Fibroblast of skin of back (primary cell): ENCODE measurements at places on chromosomes 11 and 22.

DNA sequence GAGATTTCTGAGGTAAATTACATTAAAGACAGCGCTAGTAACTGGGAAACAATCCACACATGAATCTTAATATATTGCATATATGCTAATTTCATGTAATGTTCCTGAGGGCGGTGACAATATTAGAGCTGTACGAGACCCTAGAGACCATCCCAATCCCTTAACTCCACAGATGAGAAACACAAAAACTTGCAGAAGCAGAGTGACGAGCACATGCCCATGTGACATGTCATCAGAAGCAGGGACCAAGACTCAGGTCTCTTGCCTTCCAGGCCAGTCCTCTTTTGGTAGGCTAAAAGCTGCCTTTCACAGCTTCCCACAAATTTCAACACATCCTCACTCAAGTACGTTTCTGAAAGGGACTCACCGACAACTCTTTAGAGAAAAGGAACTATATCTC lies 11.8 kb downstream of the MAPK1 start:
- DNase-seq: no peak

DNA sequence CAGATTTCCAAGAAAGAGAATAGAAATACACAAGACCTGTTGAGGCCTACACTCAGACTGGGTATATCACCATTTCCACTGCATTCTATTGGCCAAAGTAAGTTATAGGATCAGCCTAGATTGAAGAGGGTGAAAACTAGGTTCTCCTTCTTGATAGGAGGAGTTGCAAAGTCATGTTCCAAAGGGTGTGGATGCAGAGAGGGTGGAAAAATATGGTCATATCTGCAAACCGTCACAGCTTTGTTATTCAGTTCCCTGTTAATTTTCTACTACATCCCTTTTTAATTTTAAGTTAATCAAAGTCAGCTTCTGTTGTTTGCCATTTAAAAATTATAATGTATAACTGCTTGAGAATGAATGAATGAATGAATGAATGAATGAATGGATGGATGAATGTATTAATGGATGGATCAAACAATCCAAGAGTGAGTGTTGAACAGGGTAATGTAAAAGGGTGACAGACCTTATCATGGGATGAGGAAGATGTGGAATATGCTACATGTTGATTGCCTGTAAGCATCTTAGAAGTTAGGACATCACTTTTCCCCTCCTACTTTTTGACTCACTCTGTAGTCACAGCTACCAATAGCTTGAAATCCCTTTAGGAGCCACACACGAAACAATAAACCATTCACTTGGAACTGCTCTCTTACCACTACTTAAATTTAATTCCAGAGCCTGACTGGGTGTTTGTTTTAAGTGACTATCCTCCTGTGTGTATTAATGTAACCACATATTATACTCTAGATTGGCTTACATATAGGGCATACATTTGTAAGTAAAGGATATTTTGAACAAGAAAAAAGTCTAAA lies 121.5 kb downstream of the CCDC34 start:
- peak; percentile 90 for DNase-seq

DNA sequence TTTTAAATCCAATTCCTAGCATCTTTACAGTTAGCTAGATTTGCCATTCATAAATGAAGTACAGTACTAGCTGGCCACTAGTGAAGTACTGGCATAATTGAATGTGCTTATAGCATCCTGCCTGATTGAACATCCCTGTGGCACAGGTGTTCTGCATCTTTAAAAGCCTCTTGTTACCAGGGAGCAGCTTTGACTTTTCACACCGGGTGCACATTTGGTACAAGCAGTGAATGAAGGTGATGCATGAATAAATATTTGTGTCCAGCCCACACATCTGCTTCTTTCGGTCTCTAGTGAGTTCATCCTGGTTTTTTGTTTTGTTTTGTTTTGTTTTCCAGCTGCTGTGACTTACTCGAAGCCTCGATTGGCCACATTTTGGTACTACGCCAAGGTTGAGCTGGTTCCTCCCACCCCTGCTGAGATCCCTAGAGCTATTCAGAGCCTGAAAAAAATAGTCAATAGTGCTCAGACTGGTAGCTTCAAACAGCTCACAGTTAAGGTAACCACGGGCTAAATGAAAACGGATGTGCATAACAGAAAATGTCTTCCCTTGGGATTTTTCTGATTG lies 5.3 kb downstream of the ATP5MG start:
- DNase-seq: peak; percentile 11

DNA sequence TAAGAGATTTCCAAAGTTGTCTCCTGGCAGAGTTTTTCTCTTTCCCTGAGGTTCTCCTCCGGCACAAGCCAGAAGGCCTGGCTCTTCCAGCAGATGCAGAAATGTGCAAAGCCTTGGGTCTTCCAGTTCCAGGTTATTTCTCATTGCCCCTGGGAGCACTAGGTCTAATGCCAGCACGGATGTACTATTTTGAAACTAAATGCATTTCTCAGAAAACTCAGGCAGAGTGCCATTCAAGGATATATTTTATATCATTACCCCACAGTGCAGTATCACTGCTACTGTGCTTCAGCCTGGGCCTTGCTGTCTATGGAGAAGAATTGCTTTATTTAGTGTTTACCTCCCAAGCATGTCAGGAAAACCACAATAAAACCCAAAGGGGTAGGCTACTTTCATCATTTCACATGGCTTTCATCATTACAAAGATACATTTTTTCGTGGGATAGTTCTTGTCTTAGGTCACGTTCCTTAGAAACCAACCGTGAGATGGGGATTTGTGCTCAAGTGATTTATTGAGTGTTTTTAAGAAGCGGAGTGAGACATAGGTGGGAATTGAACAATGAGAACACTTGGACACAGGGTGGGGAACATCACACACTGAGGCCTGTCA lies 22.4 kb upstream of the FZD4 start:
- no peak for DNase-seq

- peak; percentile 79 for DNase-seq
These were observed 883.5 kb downstream of the OPCML start for GRCh38 chr11:132648851-132649250.

DNA sequence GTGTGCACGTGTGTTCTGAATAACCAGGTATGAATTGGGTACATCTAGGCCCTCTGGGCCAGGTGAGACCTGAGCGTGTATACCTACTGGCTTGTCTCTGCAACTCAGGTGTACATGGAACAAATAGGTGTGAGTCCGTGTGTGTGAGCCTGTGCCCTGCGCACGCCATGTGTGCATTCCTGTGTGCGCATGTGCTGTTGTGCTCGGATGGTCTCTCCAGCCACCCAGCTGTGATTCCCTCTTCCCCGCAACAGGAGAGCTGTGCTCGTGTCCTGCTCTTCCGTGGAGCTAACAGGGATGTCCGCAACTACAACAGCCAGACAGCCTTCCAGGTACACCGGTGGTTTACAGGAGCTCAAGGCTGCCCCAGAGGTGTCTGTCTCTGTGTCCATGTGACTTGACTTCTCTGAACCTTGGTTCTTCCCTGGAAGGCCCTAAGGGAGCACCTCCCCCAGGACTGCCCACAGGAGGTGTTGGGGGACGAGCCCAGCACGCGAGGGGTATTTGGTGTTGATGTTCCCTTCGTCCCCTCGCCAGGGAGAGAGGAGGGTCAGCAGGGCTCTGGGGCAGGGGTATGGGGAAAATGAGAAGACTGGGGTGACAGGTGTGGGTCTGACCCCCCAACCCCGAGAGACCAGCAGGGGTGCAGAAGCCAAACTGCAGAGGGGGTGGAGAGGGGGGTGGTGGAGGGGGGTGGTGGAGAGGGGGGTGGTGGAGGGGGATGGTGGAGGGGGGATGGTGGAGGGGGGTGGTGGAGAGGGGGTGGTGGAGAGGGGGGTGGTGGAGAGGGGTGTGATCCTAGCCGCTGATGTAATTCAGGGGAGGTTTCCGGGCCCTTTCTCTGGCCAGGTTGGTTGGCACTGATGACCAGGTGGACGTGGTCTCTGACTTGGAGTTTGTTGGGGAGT lies 10.7 kb downstream of the SHANK3 start:
- DNase-seq: no peak

DNA sequence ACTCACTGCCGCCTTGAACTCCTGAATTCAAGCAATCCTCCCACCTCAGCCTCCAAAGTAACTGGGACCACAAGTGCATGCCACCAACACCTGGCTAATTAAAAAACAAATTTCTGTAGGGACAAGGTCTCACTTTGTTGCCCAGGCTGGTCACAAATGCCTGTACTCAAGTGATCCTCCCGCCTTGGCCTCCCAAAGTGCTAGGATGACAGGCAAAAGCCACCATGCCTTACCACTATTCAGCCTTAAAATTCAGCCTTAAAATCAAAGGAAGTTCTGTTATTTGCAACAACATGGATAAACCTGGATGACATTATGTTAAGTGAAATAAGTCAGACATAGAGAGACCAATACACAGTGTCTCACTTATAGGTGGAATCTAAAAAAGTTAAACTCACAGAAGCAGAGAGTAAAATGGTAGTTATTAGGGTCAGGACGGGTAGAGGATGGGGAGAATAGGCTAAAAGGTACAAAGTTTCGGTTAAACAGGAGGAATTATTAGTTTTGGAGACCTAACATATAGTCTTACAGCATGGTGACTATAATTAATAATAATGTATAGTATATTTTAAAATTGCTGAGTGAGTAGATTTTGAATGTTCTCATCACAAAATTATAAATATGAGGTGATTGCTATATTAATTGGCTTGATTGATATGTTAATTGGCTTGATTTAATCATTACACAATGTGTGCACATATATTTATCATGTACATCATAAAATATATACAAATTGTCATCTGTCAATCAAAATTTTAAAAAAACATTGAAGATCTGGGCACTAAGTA lies 6.2 kb upstream of the ZNF280A start:
- no peak for DNase-seq

DNA sequence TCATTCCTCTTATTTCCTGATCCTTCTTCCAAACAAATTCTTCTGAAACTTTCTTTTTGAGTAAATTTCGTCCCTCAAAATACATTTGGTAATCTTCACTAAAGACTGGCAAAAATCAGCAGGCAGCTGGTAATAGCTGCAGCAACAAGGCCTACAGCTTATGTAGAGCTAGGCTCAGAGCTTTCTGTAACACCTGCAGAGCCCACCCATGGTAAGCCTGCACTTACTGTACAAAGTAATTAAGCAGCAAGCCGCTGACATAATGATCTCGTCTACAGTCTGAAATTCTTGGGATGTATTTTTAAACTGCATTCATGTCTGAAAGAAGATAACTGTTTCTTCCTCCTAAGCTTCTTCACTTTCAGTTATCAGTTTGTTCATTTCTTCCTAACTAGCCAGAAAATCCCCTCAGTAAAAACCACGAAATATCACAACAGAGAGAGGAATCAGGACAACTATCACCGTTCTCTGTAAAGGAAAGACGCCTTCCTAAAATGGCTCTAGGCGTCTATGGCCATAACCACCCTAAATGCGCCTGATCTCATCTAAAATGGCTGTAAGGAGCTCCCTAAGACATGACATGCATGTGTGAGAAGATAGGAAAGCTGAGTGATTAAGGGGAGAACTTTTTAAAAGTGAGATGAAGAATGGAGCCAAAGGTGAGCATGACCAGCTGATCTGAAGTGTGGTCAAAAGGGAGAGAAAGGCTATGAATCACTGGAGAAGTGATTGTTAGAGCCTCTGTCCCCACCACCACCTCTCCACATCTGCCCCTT lies 56.2 kb downstream of the DENND5A start:
- no peak for DNase-seq
